ENCODE measurements at places on chromosomes 2 and 18.

DNA sequence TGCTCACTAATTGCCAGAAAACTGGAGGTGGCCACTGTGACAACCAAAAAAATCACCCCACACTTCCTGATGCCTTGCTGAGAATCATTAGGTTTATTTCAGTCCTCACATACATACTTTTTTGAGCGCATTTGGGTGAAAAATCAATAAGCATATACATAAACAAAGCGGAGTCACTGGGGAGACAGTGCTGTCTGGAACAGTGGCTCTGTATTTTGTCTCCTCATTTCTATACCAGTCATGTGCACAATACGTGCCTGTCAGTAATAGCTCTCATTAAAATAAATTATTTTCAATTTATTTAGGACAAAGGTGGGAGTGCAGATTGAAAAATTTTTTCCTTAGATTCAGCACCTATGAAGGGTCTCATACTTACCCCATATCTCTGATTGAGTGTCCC, 48.2 kb downstream of the CXCR4 start:
- no peak for DNase-seq

GRCh38 chr2:43791035-43791765, 17.4 kb downstream of the DYNC2LI1 start:
- DNase-seq: no peak

DNA sequence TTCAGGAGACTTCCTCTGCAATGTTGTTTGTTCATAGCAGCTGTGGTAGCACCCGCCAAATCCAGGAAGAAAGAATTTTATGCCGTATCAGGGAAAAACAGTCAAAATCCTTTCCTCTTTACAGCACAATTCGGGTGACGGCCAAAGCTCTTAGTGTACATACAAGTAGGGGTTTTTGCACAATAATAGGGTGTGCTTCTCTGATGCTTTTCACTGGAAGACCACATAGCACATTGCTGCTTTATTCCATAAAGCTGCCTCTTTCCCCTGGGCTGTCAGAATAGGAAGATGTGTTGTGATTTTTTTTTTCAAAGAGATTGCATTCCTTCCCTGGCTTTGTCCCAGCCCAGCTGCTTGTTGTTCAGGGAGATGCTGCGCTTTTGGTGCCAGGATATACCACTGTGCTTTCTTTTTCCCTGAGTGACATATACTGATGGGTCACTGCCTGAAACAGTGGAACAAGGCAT, 27.2 kb upstream of the LANCL1 start:
- no peak for DNase-seq

- no peak for DNase-seq
Observed at GRCh38 chr2:70560442-70560841, 6.8 kb upstream of the TGFA start.

- DNase-seq: peak; percentile 27
Observed at GRCh38 chr18:49094979-49095632, 144.3 kb upstream of the SMAD7 start.

GRCh38 chr18:10207682-10208345, 246.6 kb upstream of the APCDD1 start:
- DNase-seq: no peak

DNA sequence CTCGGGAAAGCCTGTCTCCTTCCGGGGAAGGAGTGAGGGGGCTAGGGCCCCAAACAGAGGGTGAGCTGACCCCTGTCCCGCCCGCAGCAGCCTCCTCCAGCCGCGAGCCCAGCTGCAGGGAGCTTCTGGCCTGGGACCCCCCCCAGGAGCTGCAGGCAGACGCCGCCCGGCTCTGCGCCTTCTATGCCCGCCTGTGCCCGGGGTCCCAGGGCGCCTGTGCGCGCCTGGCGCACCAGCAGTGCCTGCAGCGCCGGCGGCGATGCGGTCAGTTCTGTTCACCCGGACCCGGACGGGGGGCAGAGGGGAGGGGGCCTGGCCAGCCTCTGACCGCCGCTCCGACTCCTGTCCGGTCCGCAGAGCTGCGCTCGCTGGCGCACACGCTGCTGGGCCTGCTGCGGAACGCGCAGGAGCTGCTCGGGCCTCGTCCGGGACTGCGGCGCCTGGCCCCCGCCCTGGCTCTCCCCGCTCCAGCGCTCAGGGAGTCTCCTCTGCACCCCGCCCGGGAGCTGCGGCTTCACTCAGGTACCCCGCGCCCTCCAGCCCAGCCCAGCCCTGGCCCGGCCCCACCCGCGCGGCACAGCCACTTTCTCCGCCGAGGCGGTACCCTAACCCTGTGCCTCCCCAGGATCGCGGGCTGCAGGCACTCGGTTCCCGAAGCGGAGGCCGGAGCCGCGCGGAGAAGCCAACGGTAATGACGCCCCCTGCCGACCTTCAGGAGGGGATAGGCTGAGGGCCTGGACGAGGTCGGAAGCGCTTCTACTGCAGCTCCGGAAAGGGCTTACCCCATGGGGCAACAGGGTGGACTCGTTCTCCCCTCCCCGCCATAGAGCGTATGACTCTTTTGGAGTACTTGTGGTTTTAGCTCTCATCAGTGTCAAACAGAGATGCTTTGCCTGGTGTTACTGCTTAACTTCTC, 2.0 kb upstream of the CHRND start:
- DNase-seq: peak; percentile 43

GRCh38 chr2:230797515-230798495, 66.9 kb upstream of the ITM2C start:
- peak; percentile 90 for DNase-seq

DNA sequence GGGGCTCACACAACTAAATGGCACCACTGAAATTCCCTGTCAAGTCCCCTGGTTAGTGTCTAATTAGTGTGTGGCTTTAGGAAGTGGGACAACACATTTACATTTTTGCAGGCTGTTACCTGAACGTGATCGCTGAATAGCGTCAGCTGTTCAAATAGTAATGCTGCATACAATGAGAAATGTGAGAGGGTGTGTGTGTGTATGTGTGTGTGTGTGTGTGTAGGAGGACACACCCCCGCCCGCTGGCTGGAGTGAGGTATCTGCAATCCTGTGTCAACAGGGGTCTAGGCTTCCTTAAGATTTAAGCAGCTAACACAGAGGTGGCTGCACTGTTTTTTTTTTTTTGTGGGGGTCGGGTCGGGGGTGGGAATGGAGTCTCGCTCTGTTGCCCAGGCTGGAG, 4.8 kb upstream of the LYPD6B start:
- DNase-seq: no peak

GRCh38 chr2:80778704-80779103, 474.2 kb upstream of the LRRTM1 start:
- no peak for DNase-seq

- no peak for DNase-seq
Observed at GRCh38 chr2:39689272-39689841, 23.6 kb downstream of the TMEM178A start.

DNA sequence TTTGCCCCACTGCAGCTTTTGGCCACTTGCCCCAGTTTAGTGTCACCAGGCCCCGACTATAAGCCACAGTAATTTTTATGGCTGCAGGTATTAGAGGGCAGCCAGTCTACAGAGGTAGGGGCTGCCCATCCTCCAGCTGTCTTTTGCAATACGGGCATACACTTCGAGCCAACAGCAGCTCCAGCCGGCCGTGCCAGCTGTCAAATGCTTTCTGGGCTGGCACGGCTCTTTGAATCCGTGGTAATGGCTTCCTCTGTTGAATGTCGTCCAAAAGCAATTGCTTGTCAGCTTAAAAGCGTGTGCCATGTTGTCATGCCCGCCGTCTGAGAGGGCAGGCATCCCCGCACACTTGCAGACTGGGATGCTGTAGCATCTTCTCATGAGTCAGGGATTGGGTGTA, 41.3 kb downstream of the BCL2L11 start:
- DNase-seq: no peak

DNA sequence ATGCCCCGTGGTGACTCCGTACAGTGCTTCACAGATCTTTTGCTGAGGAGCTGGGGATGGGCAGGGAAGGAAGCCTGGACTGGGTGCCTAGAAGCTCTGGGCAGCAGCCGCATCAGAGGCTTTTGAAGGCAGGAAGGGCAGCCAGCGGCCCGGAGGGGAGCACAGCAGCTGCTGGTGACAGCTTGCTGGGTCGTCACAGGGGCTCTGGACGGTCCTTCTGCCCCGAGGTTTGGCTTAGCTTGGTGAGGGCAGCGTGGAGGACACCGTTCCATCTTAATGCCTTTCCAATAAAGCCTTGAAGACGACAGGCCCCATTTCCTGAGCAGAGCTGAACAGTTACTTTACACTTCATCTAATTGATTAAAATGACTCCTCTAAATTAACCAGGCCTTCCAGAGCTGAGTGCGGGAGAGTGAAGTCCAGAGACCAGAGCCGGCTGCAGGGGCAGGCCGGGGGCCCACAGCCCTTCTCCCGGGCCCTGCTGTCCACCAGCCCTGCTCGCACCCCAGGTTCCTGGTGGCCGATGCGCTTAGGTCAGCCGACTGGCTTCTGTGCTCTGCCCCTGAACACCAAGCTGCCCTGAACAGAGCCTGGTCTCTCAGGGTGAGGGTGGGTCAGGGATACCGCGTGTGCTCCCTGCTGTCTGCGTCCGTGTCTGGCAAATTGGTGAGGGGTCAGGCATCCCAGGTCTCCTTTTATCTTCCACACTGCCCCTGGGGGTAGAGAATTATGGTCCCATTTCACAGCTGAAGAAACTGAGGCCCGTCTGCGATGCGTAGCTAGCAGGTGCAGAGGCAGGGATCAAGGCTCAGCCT, 43.5 kb downstream of the RRM2 start:
- no peak for DNase-seq

DNA sequence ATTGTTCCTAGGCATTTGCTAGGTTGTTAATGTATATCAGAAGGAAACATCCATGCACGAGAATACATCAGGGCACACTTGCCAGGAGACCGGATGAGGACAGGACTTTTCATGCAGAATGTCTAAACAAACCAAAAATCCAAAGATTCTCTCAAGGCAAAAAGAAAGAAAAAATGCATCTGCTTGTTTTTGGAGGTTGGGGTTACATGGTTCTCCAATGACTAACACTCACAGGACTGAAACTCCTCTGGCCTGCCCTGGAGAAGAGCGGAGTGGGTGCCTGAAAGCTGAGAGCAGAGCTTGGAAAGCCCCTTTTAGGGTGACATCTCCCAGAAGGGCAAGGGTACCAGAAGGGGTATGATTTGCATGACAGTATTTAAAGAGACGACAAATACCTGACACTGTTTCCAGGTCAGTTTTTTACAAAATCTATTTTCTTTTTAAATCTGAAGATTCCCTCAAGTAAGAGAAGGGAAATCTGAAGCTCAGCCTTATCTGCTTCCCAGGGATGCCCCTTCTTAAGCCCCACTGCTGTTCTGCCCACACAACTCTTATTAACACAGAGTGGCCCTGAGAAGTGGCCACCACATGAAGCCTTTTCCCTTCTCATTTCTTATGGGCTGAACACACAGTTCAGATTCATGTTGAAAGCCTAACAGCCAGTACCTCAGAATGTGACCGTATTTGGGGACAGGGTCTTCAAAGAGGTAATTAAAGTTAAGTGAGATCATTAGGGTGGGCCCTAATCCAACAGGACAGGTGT, 216.4 kb downstream of the STK39 start:
- DNase-seq: no peak

GRCh38 chr2:127531221-127531648, 4.2 kb upstream of the MYO7B start:
- no peak for DNase-seq

- DNase-seq: no peak
Observed at GRCh38 chr2:53403792-53404413, 363.7 kb upstream of the CHAC2 start.

GRCh38 chr2:173590276-173590861, 235.7 kb downstream of the CDCA7 start:
- DNase-seq: no peak

DNA sequence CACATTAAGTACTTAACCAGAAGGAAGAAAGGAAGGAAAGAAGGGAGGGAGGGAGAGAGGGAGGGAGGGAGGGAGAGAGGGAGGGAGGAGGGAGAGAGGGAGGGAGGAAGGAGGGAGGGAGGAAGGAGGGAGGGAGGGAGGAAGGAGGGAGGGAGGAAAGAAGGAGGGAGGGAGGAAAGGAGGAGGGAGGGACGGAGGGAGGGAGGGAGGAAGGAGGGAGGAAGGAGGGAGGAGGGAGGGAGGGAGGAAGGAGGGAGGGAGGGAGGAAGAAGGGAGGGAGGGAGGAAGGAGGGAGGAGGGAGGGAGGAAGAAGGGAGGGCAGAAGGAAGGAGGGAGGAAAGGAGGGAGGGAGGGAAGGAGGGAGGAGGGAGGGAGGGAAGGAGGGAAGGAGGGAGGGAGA, 363.3 kb downstream of the MBD2 start:
- DNase-seq: no peak

DNA sequence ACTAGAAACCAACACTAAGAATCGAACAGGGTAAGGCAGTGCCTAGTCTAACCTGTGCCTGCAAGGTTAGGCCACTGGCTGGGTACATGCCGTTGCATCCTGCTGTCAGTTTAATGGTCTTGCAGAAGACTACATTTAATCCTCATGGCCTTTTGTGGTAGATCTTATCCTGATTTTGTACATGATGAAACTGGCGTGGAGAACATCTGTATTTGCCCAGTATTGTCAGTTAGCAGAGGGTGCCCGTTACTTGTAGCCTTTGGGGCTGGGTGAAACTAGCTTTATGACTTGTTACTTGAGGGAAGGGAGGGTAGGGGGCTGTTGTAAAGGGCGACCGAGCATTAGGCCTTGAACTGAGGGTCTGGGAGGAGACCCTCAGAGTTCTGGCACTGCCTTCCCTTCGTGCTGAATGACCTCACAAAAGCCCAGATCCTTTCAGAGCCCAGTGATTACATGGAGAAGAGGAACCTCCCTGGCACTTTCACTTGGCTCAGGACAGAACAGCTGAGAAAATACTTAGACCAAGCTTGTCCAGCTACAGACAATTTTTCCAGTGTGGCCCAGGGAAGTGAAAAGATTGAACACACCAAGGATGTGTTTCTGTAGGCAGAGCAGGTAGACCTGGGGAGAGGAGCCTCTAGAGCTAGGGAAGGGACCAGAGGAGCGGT, 19.5 kb downstream of the SLC20A1 start:
- DNase-seq: no peak

DNA sequence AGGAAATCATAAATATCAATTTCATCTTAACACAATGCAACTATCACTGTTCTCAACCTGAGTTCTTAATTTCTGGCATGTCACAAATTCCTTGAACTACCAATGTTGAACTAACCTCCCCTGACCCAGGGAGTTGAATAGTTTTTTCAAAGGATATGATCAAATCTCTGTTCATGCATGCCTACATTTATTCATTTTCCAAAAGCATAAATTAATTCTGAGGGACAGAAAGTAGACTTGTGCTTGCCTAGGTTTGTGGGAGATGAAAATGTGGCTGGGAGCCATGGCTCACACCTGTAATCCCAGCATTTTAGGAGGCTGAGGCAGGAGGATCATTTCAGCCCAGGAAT, 175.7 kb downstream of the TGIF1 start:
- no peak for DNase-seq

GRCh38 chr2:33051586-33052360, 105.0 kb downstream of the LTBP1 start:
- DNase-seq: peak; percentile 27

- no peak for DNase-seq
Observed at GRCh38 chr2:1046067-1046466, 95.4 kb downstream of the SNTG2 start.

GRCh38 chr2:103809415-103809814, 1044.5 kb upstream of the POU3F3 start:
- DNase-seq: no peak

DNA sequence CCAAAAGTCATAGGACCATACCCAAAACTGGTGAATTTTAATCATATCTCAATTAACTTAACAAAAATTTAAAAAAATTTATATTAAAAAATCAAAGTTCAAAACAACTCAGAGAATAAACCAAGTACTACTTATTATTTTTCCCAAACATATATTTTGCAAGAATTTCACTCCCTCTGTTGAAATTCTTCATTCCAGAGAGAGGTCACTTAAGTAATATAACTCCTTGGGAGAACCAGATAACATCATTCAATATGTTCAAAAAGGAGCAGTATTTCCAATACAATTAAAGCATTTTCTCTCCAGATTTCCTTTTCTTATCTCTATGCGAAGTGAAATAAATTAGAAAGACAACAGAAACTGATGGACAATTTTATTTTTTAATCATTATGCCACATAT, 165.9 kb upstream of the RND3 start:
- DNase-seq: no peak

Data from inflammatory macrophage (primary cell).